GM13977 (cell line): ENCODE measurements at places on chromosomes 16 and 17.
A peak's percentile ranks its signal among the peaks of the same experiment; 100 is the strongest.

- no peak for DNase-seq
Observed at GRCh38 chr16:9053006-9053601, 38.3 kb upstream of the HAPSTR1 start.

GRCh38 chr16:28326881-28327610 is 34.7 kb downstream of the SBK1 start:
- peak; percentile 86 for DNase-seq

DNA sequence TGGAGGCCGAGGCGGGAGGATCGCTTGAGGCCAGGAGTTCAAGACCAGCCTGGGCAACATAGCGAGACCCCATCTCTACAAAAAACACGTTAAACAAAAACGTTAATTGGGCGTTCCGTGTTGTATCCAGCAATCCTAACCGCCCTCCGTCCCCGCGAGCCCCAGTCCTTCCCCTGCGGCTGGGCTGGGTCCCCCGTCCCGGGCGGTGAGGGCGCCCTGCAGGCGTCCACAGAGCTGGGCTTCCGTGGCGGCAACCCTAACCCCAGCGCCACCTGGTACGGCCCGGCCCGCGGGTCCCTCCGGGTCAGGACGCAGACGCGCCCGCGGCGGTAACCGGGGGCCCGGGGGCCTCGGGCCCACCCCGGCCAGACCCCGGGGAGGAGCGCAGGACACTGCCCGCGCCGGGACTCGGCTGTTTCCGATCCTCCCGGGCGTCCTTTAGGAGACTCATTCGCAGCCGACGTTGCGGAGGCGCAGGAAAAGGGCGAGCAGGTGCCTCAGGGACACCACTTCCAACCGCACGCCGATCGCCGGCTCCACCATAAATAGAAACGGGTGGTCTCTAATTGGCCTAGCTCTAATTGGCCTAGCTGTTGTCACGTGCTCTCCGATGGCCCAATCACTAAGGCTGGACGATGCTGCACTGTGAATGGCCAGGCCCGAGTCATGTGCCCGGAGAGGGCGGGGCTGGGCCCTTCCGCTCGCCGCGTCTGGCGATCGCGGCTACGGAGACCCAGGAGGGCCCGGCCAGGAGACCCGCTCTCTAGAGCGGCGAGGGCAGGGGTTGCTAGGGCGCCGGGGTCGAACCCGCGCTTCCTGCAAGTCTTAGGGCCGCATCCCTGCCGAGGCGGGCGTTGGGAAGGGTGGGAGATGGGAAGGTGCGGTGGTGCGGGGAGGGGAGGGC is 19.0 kb upstream of the CSNK1D start:
- peak; percentile 100 for DNase-seq

- no peak for DNase-seq
Observed at GRCh38 chr17:39655105-39655504, 10.0 kb upstream of the TCAP start.

DNA sequence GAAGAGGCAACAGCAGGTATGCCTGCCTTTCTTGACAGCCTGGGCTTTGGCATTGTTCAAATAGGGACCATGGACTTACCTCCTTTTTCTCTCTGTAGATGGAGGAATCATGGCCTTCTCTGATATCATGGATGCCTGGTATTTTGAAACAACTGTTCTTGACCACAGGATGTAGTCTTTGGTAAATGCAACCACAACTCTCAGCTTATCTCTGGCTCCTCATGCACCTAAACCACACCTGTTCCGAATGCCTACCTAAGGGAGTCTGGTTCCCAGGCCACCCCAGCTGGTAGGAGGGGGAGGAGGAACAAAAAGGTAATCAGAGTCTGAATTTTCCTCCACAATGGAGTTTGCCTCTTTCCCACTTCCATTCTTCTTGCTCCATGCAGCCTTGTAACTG is 18.8 kb downstream of the CDK5RAP3 start:
- DNase-seq, result no peak

GRCh38 chr16:78591682-78592103 is 492.2 kb downstream of the WWOX start:
- DNase-seq, result no peak

- no peak for DNase-seq
Observed at GRCh38 chr17:80877729-80878303, 113.8 kb upstream of the CHMP6 start.

- DNase-seq, result no peak
Observed at GRCh38 chr16:74778646-74779045, 4.0 kb upstream of the FA2H start.

DNA sequence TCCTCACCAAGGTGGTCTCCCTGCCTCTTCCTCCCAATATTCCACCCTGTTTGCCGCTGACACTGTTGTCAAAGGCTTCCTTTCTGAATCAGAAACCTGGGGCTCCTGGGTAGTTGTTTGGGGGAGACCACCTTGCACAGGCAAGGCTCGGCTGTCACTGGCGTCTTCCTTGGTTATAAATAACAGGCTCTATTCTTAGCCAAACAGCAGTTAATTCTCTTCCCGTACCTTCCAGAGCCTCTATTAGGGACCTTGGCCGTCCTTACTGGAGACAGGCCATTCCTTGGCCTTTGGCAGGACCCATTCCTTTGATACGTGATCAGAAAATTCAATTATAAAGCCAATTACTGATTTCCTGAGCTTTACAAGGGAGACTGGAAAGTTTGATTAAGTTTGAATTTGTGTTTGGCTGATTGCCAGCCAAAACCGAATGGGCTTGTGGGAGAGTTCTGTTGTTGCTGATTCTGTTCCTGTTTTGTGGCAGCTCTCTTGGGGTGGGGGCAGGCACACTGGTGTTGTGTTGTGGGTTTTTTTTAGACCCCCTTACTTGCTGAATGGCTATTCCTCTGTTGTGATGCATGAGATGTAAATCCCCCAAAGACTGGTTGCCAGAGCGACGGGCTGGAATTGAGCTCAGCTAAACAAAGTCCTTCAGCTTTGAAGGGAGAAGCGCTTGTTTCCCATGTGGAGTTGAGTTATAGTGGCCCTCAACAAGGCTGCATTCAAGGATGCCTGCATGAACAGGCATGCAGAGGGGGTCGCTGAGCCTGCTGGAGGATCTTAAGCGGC is 104.6 kb downstream of the GNAO1 start:
- no peak for DNase-seq

GRCh38 chr17:444879-445454 is 92.4 kb upstream of the RPH3AL start:
- no peak for DNase-seq

GRCh38 chr16:72422308-72422897 is 250.4 kb upstream of the PMFBP1 start:
- DNase-seq, result no peak

DNA sequence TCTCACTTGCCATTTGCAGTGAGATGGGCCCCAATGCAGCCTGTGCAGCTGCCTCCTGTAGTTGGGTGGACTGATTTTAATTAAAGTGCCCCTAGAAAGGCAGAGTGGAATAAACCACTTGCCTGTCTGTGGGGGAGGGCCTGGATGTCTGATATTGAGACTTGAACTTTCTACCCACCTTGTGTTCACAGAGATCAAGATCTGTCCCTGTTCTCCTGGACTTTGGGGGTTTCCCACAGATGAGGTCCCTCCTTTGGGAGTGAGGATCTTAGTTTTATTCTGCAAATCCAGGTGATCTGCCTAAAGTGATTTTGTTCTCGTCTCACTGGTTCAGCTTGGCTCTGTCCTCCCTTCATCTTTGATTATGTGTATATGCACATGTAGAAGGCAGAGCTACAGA is 7.7 kb upstream of the DHRS13 start:
- no peak for DNase-seq

DNA sequence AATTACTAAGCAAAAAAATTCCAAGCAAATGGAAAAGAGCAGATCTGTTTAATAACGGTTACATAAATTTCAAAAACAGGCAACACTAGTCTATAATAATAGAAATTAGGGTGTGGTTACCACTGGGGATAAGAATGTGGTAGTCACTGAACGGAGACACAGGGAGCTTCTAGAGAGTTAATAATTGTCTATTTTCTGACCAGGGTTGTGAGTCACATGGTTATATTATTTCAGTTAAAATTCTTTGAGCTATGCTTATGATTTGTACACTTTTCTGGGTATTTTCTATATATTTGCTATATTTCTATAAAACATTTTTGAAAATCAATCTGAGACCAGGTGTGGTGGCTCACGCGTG is 433.9 kb upstream of the MAF start:
- no peak for DNase-seq

- DNase-seq, result peak; percentile 65
Observed at GRCh38 chr16:56191156-56191815, at the start of gene GNAO1. Gene GNAO1 (plus strand): TSS chr16:56191489. CDS start chr16:56192236, 747 bp downstream.

DNA sequence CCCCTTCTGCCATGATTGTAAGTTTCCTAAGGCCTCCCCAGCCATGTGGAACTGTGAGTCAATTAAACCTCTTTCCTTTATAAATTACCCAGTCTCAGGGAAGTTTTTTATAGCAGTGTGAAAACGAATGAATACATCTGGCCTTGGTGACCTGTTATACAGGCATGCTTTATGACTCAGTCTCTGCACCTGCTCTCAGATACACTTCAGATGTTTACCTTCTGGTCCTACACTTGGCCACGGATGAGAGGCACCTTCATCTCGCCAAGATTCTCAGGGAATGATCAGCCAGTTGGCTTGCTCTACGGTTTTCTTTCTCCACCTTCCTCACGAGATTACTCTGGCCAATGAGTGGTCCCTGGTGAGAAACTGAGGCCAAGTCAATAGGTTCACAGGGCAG is 304.7 kb downstream of the CA10 start:
- no peak for DNase-seq

GRCh38 chr17:80947200-80947940 is 44.3 kb upstream of the CHMP6 start:
- no peak for DNase-seq
